RPMI7951 (cell line): ENCODE measurements at places on chromosomes 11 and 22.
A peak's percentile ranks its signal among the peaks of the same experiment; 100 is the strongest.

DNA sequence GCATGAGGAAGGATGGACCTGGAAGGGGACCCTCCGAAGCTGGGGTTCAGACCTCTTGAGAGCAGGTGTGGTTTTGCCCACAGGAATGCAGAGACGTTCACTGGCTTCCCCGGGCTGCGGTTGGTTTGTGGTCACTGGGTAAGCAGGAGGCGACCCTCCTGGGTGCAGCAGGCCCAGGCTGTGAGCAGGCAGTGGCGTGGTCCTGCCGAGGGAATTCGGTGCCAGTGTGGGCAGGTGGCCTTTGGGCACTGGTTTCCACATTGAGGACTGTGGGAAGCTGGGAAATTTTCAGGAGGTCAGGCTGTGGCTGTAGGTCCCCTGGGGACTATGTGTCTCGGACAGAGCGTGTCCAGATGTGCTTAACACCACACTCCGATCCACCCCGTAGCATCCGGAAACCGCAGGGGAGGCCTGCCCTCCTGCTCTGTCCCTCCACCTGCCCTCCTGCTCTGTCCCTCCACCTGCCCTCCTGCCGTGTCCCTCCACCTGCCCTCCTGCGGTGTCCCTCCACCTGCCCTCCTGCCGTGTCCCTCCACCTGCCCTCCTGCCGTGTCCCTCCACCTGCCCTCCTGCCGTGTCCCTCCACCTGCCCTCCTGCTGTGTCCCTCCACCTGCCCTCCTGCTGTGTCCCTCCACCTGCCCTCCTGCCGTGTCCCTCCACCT, 27.5 kb downstream of the TPCN2 start:
- DNase-seq, result peak; percentile 80

DNA sequence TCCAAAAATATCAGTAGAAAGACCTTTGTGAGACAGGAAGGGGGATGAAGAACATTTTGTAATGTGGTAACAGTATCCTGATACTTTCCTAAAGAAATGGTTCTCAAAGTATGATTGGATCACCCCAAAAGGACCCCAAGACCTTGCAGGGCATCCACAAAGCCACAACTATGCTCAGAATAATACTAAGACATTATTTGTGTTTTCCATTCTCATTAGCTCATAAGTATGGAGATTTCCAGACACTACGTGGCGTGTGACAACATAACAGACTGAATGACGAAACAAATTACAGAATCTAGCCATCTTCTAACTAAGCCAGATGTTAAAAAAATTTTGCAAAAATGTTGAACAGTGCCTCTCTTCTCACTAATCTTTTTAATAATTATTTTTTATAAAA, 24.9 kb downstream of the CHEK2 start:
- no peak for DNase-seq

DNA sequence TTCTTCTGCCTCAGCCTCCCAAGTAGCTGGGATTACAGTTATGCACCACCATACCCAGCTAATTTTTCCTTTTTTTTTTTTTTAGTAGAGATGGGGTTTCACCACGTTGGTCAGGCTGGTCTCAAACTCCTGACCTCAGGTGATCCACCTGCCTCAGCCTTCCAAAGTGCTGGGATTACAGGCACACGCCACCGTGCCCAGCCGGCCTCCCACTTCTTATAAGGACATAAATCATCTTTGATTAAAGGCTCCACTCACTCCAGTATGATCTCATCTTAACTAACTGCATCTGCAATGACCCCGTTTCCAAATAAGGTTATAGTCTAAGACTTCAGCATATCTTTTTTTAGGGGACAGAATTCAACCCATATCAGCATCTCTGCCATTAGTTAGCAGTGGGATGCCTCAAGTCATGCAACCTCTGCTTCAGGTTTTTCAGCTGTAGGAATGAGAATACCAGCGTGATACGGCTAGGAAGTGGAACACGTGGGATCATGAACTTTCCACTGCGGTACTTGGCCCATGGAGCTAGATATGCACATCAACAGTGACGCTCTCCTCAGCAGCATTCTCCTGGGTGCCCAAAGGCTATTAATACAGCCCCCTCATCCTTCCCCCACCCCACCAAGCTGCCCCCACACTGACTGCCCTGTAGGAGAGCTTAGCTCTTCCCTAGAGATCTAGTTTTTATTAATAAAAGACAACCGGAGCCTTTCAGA, 41.4 kb downstream of the MCHR1 start:
- peak; percentile 29 for DNase-seq

DNA sequence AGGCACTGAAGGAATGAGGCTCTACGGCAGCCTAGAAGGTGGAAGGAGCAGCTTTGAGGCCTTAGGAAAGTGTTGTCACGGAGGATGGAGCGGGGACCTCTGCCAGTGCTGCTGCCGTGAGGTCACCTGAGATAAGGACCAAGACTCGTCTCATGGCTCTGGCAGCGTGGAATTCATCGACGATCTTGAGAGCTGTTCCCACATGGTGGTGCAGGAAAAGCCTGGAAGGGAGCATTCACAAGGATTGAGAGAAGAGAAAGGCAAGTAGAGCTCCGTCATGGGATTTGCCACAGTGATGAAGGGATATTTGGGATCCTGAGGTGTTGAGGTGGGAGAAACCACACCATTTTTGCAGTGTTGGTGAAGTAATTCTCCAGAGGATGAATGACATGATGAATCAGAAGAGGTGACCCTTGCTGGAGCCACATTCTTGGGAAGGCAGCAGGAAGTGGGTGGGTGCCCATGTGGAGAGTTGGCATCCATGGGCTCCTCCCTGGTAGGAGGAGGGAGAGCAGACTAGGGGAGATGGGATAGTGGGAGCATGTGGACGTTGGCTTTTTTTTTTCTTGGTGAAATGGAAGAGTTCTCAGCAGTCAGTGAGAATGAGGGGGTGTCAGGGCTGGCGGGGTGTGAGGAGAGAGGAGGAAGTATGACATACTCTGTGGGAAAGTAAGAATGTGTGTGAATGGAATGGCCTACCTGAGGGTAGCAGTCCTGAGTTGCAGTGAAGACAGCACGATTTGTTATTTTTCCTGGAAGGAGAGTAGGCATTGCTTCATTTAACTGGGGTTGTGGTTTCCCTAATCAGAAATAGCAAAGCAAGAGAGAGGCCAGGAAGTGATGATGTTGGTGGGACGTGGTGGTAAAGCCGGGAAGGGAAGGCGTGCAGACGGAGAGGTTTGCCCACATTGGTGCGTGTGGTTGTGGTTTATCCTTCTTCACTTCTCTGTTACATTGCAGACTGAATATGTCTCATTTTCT, 11.1 kb downstream of the PPP6R3 start:
- DNase-seq, result peak; percentile 82

GRCh38 chr11:34921156-34921555, 4.7 kb downstream of the PDHX start:
- no peak for DNase-seq

DNA sequence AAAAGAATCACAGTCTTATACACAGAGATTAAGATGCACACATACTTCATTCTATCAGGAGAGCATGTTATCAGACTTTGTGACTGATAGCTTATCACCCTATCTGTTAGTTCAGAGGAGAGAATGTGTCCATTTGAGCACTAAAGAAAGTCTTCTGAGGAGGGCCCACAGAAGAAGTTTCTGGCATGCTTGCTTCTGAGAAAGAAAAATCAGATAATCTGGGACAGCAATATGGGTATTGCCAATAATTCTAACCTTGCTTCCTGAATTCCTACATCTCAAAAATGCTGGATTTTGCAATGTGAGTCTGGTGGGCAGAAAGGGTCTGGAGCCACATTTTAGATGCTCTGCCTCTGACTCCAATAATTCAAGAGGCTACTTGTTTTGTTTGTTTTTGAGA, 128.9 kb downstream of the RBFOX2 start:
- DNase-seq, result no peak

- peak; percentile 89 for DNase-seq
Observed at GRCh38 chr11:69300120-69301060, 6.4 kb downstream of the MYEOV start.

- peak; percentile 39 for DNase-seq
Observed at GRCh38 chr22:50314455-50315288, 7.2 kb upstream of the PLXNB2 start.

GRCh38 chr11:13052130-13052571, 43.0 kb downstream of the RASSF10 start:
- peak; percentile 10 for DNase-seq

DNA sequence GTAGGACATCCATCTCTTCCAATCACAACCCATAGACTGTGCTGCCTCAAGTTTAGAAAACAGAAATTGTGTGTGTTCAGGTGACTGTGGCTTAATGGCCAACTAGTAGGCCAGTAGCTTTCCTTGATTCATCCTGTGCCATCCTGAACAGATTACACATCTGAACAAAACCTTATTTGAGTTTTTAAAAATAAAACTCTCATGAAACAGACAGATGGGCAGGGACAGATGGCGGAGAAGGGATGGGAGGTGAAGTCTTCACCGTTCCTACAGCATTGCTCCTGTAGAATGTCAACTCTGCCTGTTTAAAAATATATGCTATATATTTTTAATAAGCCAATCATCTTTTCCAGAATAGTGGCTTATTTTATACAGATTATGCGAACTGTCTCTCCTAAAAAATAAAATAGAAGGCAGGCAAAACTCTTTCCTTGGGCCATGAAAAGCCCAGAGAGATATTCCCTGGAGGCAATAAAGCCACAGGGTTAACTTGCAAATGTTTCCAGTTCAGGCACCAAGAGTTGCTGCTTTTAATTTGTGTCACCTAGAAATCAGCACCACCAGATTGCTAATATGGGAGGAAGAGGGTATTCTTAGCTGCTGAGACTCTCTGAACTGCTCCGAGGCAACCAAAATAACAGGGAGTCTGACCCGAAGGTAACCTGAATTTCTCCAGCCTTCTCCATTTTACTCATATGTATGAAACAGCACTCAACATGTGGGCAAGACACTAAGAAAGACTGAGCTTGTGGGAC, 861.2 kb downstream of the OPCML start:
- DNase-seq, result no peak

GRCh38 chr11:21492931-21493330, 700.0 kb upstream of the ANO5 start:
- DNase-seq, result no peak

- DNase-seq, result no peak
Observed at GRCh38 chr22:27629908-27630673, 171.5 kb downstream of the MN1 start.

DNA sequence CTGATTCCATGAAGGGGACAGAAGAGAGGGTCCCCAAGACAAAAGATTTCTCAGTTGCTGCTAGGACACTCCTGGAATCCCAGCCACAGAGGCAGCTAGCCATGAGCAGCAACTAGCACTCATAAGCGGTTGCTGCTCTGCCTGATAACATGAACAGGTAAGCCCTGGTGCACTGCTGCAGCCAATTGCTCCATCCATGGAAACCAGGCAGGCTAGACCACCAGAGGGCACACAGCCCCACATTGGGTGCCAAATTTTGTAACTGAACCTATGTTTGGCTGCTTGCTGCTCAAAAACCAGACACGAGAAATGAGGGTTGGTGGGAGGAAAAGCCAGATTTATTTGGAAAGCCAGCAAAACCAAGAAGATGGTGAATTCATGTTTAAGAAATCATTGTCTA, 21.9 kb upstream of the QSER1 start:
- DNase-seq, result peak; percentile 9

GRCh38 chr11:117230999-117231841, 653 bp downstream of the PCSK7 start:
- no peak for DNase-seq
